Cardiac septum (tissue), 1 donor: ENCODE measurements at places on chromosomes 12 and 14.

DNA sequence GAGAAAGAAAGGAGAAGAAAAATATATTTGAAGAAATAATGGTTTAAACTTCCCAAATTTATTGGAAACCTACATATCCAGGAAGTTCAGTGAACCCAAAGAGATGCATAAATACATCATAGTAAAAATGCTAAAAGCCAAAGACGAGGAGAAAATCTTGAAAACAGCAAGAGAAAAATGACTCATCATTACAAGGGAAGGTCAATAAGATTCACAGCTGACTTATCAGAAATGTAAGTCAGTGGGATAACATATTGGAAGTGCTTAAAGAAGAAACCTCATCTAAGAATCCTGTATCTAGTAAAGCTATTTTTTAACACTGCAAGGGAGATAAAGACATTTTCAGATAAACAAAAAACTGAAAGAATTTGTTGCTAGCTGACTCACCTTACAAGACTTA, 19.9 kb downstream of the RIC8B start:
- no peak for DNase-seq

DNA sequence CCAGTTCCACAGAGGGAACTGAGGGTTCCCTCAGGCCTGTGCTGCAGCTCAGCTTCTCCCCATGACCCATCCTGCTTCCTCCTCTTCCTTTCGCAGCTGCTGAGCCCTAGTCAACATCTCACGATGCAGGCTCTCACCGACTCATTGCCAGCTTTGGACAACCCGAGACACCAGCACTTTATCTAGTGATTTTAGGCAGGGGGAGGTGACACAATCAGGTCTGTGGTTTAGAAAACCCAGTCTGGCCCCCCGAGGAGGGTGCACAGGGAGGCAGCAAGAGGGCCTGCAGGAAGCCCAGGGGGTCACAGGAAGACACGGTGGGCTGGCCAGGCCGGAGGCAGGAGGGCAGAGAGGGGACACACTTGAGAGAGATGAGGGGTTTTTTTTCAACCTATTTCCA, 35.4 kb downstream of the DIO3 start:
- DNase-seq = no peak

DNA sequence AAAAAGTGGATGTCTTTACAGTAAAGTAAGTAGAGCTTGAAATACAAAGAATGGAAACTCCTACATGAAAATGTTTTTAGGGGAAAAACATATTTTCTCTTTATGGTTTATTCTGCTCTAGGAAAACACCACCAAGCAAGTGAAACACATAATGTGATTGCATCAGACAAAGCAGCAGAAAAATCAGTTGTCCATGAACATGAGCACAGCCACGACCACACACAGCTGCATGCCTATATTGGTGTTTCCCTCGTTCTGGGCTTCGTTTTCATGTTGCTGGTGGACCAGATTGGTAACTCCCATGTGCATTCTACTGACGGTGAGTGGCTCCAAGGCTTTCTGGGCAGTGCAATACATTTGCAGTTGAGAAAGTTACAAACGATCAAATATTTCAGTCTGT, 42.6 kb upstream of the PLEKHD1 start:
- no peak for DNase-seq

GRCh38 chr12:129606239-129606638, 297.6 kb downstream of the TMEM132D start:
- DNase-seq = no peak

- no peak for DNase-seq
Measured at GRCh38 chr12:99224237-99224636, 423.3 kb upstream of the GARIN6 start.
